ENCODE measurements at places on chromosomes 1 and 21.

- no peak for DNase-seq
Measured at GRCh38 chr1:232034556-232034955, 408.0 kb downstream of the DISC1 start.

DNA sequence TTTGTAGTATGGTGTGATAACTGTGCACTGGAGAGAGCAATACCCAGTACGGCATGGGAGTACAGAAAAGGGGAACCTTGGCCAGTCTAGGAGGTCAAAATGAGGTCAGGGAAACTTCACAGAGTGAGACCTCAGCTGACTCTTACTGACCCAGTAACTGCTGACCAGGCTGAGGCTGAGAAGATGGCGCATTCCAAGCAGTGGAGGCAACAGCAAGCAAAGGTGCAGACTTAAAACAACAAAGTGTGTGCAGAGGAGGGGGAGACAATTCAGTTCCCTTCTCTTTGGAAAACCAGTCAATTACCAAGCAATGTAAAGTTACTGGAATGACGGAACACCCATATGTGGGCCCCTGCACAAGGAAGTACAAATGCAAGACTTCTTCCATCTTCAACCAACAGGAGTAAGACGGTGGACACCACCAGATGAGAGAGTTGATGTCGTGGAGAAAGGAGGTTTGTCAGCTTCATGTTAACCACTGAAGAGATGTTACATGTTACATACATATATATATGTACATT lies 54.6 kb upstream of the PRDX6 start:
- no peak for DNase-seq

DNA sequence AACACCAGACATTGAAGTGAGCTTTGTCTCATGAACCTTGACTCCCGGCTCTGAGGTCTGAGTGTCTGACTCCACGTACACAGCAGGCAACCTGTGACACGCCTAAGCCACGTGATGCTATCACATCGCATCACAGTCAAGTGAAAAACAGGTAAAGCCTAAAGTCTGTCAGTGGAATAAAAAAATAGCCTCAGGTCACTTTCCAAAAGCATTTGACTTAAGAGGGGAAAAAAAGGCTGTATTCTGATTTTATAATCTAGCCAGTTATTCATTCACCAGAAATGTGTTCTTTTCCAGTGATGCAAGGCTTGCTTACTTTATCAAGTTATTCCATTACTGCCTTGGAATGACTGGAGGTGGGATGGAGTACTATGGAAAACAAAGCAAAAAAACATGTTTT lies 163.2 kb upstream of the HMCN1 start:
- no peak for DNase-seq

DNA sequence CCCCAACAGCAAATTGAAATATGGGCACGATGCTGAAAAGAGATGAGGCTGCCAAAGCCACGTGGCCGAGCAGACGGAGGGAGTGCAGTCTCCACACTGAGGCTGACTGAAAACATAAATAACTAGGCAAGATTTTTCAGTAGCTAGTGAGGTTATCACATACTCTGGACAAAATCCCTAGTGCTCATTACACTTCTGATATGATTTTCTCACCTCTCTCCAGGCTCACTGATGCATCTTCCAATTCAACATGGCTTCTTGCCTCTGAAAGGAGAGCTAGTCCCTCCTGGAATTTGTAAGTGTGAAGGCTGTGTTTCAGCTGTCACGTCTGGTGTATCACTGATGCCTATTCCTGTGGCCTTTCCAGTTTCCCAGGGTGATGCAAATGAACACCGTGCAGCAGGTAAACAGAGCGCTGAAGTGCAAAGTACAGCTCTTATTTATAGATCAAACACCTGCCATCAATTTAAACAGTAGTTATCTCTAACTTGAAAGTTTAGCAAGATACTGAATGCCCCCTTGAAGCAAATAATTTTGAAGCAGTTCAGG lies 656.1 kb downstream of the KIF26B start:
- DNase-seq, result no peak

DNA sequence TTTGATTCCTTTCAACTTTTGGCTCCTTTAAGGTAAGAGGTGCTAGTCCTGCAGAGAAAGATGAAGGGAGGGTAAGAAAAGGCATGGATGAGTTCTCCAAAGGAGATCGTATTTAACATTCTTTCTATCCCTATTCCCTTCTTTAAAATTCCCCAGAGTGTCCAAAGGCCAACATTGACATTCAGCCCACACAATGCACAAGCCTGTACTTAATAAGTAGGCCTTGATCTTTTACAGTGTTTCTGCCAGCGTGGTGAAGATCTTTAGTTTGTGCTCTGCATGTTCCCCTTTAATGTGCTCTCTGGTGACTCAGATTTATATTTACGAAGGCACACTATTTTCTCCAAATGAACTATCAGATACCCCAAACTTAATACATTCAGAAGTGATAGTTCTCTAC lies 582.5 kb upstream of the RGS18 start:
- DNase-seq, result no peak

- DNase-seq, result no peak
Measured at GRCh38 chr1:83060651-83061390, 938.1 kb downstream of the TTLL7 start.
